ENCODE measurements at places on chromosomes 3 and 15. TPM values are rescaled to one million over a fixed set of nuclear protein-coding genes. Genes with fewer than 3 reads are reported as not detected.

- no peak overlapping the region for H3K4me3 ChIP-seq
- H3K4me1 ChIP-seq, result peaks cover 25% of the 10 kb centered on the region
- no peaks in the 10 kb centered on the region for H3K36me3 ChIP-seq
- H3K27ac ChIP-seq, result peak overlapping the region; percentile 52
- no peak for DNase-seq
These were observed 19.2 kb downstream of the LIMD1 start for GRCh38 chr3:45613791-45614190.

P2RY14 gene
- total RNA-seq, result 0.33 TPM

DNA sequence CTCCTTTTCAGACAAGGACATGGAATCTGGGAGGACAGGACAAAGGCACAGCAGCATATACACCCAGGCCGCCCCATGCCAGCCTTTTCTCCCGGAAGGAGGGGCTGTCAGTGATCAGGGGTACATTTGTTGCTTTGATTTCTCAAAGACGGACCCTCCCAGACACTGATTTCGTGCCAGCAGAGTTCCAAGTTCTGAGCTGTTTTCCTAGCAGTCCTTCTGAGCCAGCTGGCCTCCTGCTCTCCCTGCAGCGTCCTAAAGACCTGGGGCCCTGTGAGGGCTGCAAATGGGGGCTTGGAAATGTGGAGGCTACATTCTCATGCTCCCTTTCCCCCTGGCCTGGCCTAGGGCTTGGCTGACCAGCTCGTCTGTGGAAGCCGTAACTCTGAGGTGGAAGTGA, 22.3 kb downstream of the CTSH start:
- no peak overlapping the region for H3K4me3 ChIP-seq
- H3K27ac ChIP-seq, result no peak overlapping the region
- H3K27me3 ChIP-seq, result no peaks in the 10 kb centered on the region

SH2D7 gene
- total RNA-seq, result not detected

- no peaks in the 10 kb centered on the region for H3K36me3 ChIP-seq
- no peak overlapping the region for H3K4me3 ChIP-seq
- H3K4me1 ChIP-seq, result no peaks in the 10 kb centered on the region
- no peaks in the 10 kb centered on the region for H3K27me3 ChIP-seq
These were observed 85.5 kb upstream of the CDV3 start for GRCh38 chr3:133487920-133488540.

GPR156 gene
- 0.09 TPM for total RNA-seq

- DNase-seq, result no peak
- no peak overlapping the region for H3K27ac ChIP-seq
- H3K36me3 ChIP-seq, result no peaks in the 10 kb centered on the region
- no peaks in the 10 kb centered on the region for H3K4me1 ChIP-seq
- no peaks in the 10 kb centered on the region for H3K27me3 ChIP-seq
These were observed 44.6 kb upstream of the RASGRP1 start for GRCh38 chr15:38609097-38609738.

GRCh38 chr3:25471081-25471768, 43.2 kb downstream of the RARB start:
- no peaks in the 10 kb centered on the region for H3K36me3 ChIP-seq
- no peak overlapping the region for H3K27ac ChIP-seq
- H3K27me3 ChIP-seq, result no peaks in the 10 kb centered on the region
- H3K4me3 ChIP-seq, result no peak overlapping the region

GRCh38 chr3:7637694-7638093, 776.8 kb downstream of the GRM7 start:
- H3K27me3 ChIP-seq, result no peaks in the 10 kb centered on the region
- H3K27ac ChIP-seq, result no peak overlapping the region
- no peaks in the 10 kb centered on the region for H3K36me3 ChIP-seq
- H3K4me3 ChIP-seq, result no peak overlapping the region

DNA sequence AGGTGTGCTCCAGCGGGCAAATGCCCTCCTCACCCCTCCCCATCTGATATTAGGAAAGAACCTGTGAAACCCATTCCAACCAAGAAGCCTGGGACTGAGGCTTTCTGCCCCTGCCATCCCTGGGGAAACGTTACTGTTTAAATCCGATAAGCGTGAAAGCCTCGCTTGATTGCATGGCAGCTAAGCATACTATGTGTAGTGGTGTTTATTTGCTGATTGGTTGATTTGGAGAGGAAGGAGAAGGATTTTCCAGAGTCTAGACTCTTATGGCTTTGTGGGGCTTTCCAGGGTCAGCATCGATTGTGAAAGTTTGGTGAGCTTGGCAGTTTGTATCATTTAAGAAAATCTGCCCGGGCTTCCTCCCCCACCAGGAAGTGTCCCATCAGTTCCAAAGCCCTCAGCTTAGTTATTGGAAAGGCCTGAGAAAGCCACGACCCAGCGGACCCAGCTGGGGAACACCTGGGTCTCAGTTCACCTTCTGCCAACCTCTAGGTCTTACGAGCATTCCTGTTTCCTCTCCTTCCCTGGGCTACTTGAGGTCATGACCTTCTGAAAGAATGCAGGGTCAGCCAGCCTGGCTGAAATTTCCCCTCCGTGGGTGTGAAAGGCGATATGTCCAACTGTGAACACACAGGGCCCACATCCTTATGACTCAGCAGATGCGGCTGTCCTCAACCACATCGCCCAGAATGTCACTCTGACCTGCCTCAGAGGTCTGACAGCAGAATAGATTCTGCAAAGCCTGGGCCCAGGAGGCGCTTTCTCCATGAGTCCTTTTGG, 62.8 kb upstream of the HERC1 start:
- no peak overlapping the region for H3K27ac ChIP-seq
- H3K4me1 ChIP-seq, result peaks cover 8% of the 10 kb centered on the region
- DNase-seq, result no peak
- H3K27me3 ChIP-seq, result no peaks in the 10 kb centered on the region

- no peak overlapping the region for H3K27ac ChIP-seq
- no peaks in the 10 kb centered on the region for H3K4me1 ChIP-seq
- H3K36me3 ChIP-seq, result no peaks in the 10 kb centered on the region
- no peaks in the 10 kb centered on the region for H3K27me3 ChIP-seq
These were observed 101.6 kb downstream of the MOBP start for GRCh38 chr3:39569095-39569494.

DNA sequence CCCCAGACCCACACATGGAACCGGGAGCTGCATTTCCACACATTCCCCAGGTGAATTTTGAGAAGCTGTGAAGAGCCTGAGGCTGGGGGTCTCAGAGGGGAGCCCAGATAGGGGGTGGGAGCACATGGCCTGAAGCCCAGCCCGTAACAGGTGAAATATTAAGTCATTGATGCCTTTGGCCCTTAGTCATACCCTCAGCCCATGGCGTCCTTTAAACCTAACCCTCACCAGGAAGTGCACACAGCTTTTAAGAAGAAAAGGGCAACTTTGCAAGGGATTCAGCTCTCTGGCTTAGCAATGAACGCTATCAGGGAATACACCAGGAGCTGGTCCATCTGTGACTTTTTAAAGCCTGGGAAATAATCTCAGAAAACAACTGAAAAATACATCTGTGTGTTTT, 40.6 kb downstream of the WNT7A start:
- H3K4me1 ChIP-seq, result no peaks in the 10 kb centered on the region
- no peak for DNase-seq
- no peak overlapping the region for H3K4me3 ChIP-seq

DNA sequence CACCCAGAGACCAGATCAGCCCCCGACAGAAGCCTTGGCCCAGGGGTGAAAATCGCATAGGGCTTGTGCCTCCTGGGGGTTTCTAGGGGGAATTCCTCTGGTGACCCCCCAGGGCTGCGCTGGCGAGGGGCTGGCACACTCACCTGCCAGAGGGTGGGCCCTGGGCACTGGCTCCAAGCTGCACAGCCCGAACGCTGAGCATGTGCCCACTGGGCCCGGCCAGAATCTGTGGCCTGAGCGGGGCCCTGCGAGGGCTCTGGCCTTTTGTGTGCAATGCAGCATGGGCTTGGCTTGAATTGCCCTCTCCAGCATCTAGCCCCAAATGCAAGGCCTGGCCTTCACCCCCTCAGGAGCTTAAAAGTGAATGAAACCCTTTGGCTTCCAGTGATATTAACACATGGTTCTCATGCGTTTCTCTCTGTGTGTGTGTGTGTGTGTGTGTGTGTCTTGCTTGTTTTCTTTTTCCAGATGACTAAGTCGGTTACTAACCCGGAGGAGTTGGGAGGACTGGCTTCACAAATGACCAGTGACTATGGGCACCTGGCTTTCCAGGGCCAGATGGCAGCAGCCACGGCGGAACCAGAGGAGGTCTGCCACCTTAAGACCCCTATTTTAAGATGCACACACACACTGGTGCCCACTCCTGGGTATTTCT, 259.1 kb upstream of the TPM1 start:
- no peak overlapping the region for H3K27ac ChIP-seq
- no peaks in the 10 kb centered on the region for H3K27me3 ChIP-seq
- no peaks in the 10 kb centered on the region for H3K36me3 ChIP-seq

MCTP2 gene
- total RNA-seq, result 6.3 TPM

DNA sequence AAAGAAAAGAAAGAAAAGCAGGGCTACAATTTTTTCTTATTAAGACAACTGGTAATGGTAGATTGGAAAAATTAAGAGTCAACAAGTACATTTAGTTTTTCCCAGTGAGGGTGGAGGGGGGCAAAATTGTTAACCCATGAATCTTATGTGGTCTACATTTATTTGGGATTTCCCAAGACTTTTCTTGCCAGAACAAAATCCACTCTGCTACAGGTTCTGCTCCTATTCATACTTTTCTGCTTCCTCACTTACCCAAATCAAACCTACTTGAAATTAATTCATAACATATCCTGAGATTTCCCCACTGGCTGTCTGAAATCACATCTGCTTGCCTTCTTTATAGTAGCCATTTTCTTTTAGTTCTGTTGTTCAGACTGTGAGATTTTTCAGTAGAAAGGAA, 41.1 kb downstream of the VGLL3 start:
- no peaks in the 10 kb centered on the region for H3K27me3 ChIP-seq
- no peaks in the 10 kb centered on the region for H3K36me3 ChIP-seq
- no peaks in the 10 kb centered on the region for H3K4me1 ChIP-seq
- no peak overlapping the region for H3K27ac ChIP-seq
- no peak for DNase-seq

- no peaks in the 10 kb centered on the region for H3K27me3 ChIP-seq
- no peak overlapping the region for H3K4me3 ChIP-seq
- no peaks in the 10 kb centered on the region for H3K4me1 ChIP-seq
- no peak overlapping the region for H3K27ac ChIP-seq
- no peaks in the 10 kb centered on the region for H3K36me3 ChIP-seq
- no peak for DNase-seq
These were observed 142.9 kb upstream of the MRPL3 start for GRCh38 chr3:131645638-131646037.

DNA sequence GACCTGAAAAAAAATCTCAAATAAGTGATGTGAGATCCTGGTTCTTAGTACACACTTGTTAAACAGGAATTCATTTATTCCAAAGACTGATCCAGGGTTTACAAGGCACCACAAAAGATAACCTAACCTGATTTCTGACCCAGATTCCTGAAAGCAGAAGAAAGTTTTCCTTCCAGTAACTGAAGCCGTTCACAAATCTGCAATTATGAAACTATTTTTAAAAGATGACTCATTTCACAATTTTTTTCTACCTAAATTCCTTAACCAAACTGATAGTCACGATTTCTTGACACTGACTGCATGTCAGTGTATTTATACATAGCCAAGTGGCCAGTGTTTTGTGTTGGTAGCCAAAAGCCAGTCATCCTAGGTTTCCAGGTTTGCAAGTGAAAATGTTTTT, 17.1 kb downstream of the SLC9A9 start:
- no peaks in the 10 kb centered on the region for H3K36me3 ChIP-seq
- H3K4me1 ChIP-seq, result no peaks in the 10 kb centered on the region
- no peak overlapping the region for H3K27ac ChIP-seq
- H3K4me3 ChIP-seq, result no peak overlapping the region

DNA sequence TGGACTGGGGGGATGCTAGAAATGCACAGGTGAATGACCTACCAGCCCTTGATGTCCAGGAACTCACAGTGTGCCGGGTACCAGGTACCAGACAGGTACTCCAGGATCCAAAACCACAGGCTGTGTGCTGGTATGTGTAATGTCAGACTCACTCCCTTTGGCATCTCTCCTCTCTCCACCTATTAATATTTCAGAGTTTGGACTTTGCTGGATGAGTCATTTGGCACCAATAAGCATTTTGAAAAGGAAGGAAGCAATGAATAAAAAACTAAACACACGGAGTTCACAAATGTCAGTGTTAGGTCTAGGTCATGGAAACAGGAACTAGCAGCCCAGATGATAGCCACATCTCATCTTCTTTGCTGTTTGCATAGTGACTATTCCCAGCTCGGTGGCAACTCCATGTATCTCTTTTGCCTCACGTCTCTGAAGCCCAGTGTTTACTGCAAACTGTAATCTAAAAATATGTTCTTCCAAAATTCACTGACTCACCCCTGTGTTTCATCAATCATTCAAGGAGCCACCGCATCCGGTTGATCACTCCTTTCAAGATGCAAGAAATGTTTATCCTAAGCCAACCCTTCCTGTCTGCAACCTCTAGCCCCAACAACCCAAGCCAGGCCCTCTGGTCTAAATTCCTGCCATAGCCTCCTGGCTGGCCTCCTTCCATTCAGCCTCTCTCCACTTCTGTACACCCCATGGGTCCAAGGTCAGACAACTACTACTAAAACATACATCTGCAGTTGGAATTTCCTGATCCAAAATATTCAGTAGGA, 8.4 kb downstream of the ITGB5 start:
- H3K4me1 ChIP-seq, result peaks cover 6% of the 10 kb centered on the region
- no peak overlapping the region for H3K4me3 ChIP-seq
- no peaks in the 10 kb centered on the region for H3K36me3 ChIP-seq
- peak overlapping the region; percentile 64 for H3K27ac ChIP-seq

PLIN1 gene
- total RNA-seq, result 46.0 TPM

- no peaks in the 10 kb centered on the region for H3K4me1 ChIP-seq
- H3K36me3 ChIP-seq, result no peaks in the 10 kb centered on the region
- no peak for DNase-seq
These were observed 26.9 kb downstream of the STOML1 start for GRCh38 chr15:73965094-73965757.

- H3K4me1 ChIP-seq, result peaks cover 14% of the 10 kb centered on the region
- H3K4me3 ChIP-seq, result no peak overlapping the region
- no peaks in the 10 kb centered on the region for H3K27me3 ChIP-seq
- DNase-seq, result no peak
- H3K36me3 ChIP-seq, result no peaks in the 10 kb centered on the region
These were observed 115.9 kb upstream of the ST8SIA2 start for GRCh38 chr15:92277776-92278175.

FOXB1 gene
- not detected for total RNA-seq

DNA sequence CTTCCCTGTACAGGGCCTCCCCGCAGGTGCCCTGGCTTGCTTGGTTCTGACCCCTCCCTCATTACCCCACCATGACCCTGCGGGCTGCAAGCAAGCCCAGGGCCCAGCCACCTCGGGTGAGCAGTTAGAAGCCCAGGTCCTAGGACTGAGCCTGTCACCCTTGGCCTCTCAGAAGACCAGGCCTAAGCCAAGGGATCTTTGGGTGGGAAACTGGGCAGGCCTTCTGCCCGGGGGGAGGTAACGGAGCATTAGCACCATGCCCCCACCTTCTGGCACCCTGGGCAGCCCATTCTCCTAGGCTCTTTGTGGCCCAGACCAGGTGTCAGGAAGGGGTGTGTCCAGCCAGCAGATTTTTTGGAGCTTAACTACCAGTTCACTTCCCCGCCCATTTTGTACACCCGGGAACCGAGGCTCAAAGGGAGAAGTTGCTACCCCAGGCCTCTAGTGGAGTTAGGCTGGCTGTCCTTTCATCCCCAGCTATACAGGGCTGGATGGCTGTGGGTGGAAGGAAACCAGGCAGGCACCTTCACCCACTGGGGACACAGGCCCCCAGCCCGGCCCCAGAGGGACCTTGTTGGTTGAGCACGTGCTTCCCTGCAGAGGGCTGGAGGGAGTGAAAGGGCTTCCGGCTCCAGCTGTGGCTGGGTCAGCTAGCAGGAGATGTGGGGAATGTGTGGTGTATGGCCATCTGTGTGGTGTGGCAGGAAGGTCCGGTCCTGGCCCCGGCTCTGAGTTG, 1.4 kb downstream of the CSK start:
- H3K27me3 ChIP-seq, result no peaks in the 10 kb centered on the region
- peak overlapping the region; percentile 87 for H3K27ac ChIP-seq
- peaks cover 48% of the 10 kb centered on the region for H3K4me1 ChIP-seq
- no peak for DNase-seq
- peak overlapping the region; percentile 88 for H3K4me3 ChIP-seq

CADPS gene
- 0.17 TPM for total RNA-seq

TMEM41A gene
- 10.9 TPM for total RNA-seq
